ENCODE measurements at places on chromosomes 16 and 17.
A peak's percentile ranks its signal among the peaks of the same experiment; 100 is the strongest.

GRCh38 chr16:47979164-47979520 is 176.7 kb downstream of the ABCC12 start:
- DNase-seq = no peak

- no peak for DNase-seq
Measured at GRCh38 chr17:71371809-71372208, 749.0 kb upstream of the SOX9 start.

- DNase-seq = peak; percentile 23
Measured at GRCh38 chr16:84091460-84091859, 25.3 kb downstream of the MBTPS1 start.

- no peak for DNase-seq
Measured at GRCh38 chr17:17979778-17980177, 7.1 kb downstream of the DRC3 start.

DNA sequence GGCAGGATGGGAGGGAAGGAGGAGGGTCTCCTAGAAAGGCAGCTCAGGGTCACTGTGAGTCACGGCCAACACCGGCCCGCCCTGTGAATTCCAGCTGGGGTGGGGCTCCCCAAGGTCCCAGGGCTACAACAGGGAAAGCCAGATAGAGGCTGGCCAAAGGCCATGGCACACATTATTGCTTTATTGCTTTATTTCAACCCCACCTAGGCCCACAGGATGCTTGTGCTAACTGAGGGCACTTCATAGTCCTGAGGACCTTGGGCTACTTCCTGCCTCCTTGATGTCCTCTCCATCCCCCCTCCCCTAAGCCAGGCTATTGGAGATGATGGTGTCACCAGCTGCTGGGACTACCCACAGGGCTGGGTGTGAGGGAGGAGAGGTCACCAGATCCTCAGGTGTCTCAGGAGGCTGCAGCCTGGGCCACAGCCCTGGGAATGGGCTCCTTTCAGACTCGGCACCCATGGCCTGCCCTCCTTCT is 26.1 kb downstream of the LRRC75A start:
- DNase-seq = no peak

GRCh38 chr16:52773026-52773425 is 226.1 kb upstream of the TOX3 start:
- DNase-seq = no peak

- DNase-seq = no peak
Measured at GRCh38 chr17:10067446-10068143, 130.8 kb downstream of the GAS7 start.

- no peak for DNase-seq
Measured at GRCh38 chr17:13513039-13513405, 88.7 kb downstream of the HS3ST3A1 start.

GRCh38 chr17:43324205-43324893 is 74.4 kb upstream of the ARL4D start:
- no peak for DNase-seq

DNA sequence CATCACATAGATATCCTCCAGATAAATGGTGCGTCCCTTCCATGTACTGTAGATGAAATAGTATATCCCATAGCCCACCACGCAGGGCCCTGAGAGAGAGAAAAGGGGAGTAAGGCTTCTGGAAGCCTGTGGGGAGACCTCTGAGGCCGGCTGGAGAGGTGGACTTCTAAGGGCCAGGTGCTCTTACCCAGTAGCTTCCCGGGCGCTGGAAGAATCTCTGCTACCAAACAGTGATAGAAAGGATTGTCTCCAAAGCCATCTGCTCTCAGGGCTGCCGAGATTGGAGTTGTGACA is 718 bp downstream of the SAT2 start:
- DNase-seq = no peak

DNA sequence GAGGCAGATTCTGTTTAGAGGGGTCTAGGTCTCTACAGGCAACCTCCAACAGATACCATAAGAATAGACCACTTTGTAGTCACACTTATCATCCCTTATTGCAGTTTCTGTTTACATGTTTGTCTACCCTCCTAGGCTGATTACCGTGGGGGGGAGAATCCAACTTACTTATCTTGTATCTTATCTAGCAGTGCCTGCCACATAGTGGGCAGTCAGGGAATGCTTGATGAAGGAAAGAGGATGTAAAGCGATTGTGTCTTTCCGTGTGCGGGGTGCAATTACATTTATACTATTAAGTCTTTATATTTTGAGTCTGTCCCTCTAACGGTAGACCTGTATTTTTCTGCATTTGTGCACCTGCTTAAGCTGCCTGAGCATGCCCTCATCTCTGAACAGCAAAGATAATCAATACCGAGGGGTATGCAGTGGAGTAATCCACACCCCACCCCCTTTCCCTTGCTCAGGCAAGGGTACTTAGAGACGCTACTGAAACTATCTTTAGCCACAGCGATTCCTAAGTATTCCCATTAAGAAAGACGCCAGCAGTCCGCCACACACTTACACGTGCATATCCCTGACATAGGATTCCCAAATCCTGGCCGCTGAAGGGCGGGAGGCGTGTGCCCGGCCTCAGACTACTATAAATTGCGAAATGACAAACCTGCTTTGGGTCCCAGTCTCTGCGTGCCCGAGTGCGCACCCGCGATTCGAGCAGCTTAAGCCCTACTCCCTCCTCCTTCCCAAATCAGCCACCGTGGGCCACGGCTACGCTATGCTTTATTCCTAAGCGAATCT is 635 bp upstream of the AATF start:
- no peak for DNase-seq

DNA sequence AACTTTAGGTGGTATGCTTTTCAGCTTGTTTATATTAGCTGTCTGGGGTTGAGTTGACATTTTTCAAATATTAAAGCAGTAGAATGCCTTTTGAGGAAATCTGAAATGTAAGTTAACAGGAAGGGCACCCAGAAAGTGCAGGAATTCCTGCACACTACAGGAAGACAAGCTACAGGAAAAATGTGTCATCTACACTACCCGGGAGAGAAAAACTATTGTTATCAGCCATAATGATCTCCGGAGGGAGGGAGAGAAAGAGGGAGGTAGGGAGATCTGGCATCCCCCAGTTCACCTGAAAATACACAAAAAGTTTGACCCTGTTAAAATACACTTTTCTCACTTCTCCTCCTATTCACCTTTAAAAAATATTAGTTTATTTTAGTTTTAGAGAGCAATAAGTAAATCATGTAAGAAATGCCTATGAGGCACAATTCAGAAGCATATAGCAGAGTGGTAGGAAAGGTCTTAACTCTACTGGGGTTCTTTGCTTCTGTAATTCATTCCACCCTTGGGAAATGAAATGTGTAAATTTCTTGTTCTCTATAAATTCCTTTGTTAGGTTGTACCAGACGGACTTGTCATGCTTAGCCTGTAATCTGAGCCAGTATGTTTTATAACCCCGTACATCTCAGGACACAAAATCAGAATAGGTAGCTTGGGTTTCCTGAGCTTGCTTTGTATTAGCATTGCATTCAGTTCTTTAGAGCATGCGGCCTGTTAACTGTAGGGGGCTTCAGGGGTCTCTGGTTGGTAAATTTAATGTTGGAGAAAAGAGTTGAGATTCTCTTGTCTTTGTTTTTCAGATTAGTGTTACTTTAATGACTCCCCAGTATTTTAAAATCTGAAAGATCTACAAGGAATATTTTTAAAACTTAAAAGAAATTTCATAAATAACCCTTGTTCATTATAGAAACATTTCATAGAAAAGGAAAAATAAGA is 3.3 kb downstream of the MAP2K6 start:
- DNase-seq = no peak

DNA sequence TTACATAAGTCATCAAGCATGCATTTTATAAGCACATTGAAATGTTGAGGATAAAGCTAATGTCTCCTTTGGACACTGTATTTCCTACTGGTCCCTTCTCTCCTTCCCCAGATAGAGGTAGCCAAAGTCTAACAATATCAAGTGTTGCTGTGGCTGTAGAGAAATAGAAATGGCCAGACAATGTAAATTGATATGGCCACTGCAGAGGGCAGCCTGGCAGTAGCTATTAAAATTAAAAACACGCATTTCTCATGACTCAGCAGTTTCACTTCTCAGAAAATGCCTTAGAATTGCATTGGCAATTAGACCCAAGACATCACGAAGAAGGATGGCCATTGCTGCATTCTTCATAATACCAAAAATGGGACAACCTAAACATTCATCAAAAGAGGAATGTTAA is 46.8 kb upstream of the MRTFB start:
- DNase-seq = no peak

- no peak for DNase-seq
Measured at GRCh38 chr16:3637371-3637923, 17.0 kb upstream of the DNASE1 start.

DNA sequence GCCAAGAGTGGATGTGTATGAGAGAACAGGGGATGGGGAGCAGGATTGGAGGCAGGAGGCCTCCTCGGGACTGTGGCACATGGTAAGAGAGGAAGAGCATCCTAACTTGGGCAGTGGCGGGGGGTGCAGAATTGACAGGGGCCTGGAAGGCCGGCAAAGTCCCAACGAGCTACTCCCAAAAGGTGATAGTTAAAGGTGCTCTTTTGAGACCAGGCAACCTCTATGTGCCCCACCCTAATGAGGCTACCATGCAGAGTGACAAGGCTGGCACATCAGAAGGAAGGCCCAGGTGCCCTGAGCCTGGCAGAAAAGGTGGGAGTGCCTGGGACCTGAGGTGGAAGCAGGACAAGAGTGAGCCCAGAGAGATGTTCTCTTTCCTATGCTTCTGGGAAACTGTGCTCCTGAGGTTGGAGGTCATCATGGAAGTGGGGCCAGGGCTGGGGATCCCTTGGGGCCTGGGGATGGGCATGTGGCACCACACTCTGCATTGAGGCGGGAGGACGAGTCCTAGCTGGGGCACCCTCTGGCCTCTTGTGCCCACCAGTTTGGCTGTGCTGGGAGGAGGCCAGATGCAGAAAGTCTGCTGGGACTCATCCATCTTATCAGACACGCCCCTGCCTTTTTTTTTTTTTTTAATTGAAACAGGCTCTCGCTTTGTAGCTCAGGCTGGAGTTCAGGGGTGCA is 5.9 kb downstream of the RAB11FIP4 start:
- DNase-seq = no peak

DNA sequence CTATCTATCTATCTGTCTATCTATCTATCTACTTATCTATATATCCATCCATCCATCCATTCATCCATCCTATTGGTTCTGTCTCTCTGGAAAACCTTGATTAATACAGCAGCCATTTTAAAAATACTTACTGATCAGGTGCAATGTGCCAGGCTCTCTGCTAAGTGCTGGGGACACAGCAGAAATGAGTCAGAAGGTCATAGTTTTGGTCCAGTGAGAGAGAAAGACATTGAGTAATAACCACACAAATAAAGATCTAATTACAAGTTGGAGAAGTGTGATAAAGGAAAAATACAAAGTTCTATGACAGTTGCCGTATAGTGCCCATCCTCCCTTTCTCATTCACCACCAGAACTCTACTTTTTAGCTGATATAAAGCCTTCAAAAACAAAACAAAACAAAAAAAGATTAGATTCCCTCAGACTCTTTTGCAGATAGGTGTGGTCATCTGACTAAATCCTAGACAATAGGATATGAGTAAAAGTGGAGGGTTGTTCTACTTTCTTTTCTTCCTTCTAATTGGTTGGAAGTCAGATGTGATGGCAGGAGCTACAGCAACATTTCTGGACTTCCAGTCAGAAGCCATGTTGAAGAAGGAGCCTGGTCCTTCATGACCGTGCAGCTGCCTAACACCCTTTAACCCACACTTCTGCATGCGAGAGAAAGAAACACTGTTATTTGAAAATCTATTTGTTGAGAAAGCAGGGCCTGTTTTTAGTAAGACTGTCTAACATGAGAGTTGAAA is 72.0 kb upstream of the TOX3 start:
- no peak for DNase-seq

DNA sequence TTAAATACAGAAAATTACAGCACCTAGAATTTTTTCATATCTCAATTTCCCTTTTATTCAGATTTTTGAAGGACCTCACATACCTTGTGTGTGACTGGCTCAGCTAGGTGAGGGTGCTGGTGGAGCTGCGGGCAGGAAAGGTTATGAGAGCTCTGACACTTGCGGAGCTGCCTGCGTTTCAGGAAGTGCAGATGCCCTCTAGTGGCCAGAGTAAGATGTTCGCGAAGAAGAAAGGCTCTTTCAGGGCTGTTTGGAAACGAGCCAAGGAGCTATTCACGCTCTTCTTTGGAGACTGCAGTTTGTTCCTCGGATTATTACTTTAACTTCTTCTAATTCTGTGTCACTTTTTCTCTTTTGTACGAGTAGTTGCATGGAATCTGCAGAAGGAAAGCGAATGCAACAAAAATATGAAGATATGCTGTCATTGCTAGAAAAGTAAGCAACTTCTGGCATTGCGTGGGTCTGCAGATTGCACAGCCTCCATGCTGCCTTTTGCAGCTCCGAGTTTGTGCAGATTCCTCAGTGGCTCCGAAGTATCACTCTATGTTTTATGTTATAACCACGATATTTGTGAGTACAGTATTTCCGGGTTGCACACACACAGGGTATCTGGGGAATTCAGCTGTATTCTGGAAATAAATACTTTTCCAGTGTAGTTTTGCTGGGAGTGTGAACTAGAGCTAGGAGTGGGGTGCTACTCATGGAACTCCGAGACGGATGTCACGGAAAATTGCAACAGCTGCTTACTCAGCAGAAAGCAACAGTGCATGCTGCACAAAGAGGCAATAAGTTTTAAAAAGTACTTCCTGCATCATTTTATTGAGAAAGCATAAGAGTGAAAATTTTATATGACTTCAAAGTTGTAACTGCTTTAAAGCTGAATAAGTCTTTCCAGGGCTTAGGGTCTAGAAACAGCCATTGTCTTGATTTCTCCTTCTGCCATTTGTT is 46.3 kb downstream of the DNAH9 start:
- DNase-seq = peak; percentile 40

- peak; percentile 44 for DNase-seq
Measured at GRCh38 chr16:75250809-75251279, 580 bp downstream of the BCAR1 start.

DNA sequence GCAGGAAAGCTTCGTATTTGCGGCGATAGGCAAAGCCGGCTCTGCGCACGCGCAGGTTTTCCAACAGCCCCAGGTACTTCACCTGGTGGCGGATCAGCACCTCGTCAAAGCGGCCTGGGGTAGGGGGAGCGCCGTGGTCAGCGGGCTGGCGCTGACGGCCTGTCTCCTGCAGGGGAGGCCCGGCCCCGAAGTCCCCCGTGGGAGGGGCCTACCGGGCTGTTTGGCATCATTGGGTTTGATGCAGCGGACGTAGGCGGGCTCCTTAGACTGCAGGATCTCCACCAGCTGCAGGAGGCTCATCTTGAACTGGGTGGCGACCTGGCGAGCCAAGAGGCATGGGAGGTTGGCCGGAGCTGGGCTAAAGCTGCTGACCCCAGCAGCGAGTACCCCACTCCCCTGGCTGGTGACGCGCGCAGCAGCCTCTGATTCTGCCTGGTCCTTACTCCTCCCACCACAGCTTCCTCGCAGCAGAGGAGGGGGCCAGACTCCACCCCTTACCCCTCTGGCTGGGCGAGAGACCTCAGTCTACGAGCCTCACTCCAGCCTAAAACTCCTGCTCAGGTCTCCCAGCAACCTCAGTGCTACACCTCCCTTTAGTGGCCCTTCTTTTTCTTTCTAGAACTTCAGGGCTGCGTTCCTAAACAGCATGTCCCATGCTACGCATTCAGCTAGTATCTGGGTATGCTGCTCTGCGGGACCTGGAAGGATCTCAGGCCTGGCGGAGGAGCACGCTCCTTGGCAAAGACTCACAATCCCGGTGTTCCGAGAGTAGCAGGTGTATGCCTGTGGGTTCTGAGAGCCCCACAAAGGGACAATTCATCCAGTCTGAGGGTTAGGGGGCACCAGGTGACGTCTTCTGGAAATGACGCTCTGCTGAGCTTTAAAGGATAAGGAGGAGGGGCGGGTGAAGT is 16.1 kb upstream of the CRK start:
- no peak for DNase-seq

GRCh38 chr16:87604634-87605111 is 2.4 kb downstream of the JPH3 start:
- DNase-seq = peak; percentile 47

- DNase-seq = no peak
Measured at GRCh38 chr17:17533901-17534441, 37.8 kb upstream of the RASD1 start.
